Foreskin melanocyte (primary cell): ENCODE measurements at places on chromosomes 1 and 21.

- no peak for DNase-seq
Observed at GRCh38 chr1:244640917-244641316, 12.0 kb upstream of the DESI2 start.

- no peak for DNase-seq
Observed at GRCh38 chr1:119448127-119448511, 33.2 kb downstream of the HSD3B2 start.

DNA sequence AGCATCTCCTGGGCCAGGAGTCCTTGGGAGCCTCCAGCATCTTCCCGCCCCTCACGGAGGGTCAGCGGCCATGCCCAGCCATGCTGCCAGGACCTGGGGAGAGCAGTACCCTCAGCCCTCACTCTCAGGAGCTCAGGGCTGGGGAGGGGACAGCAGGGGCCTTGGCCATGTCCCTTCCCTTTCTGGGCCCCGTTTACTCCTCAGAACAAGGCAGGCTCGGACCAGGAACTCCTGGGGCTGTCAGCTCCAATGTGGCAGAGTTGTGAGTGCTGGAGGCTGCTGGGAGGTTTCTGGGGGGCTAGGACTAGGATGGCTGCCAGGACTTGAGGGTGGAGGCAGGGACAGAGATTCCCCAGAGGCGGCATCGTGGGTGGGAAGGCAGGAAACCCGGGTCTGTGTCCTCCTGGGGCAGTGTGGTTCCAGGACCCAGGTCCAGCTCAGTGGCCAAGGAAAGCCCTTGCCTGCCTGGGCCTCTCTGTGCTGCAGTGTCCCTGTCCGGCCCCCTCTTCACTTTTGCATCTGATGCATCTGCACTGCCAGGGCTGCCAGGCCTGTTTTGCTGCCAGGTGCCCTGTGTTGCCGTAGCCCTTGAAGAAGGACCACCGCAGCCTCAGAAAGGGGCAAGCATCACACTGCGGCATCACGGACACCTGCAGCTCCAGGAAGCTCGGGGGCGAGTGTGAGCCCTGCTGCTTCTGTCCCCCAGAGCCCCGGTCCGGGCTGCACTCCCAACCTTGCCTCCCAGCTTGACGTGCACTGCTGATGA, 223.9 kb downstream of the CAMTA1 start:
- DNase-seq = no peak

- no peak for DNase-seq
Observed at GRCh38 chr1:180244840-180245239, 14.8 kb downstream of the LHX4 start.

GRCh38 chr21:33787431-33787830, 128.2 kb downstream of the ATP5PO start:
- DNase-seq = no peak

- DNase-seq = peak; percentile 44
Observed at GRCh38 chr1:149917571-149918144, at the start of gene SV2A. Gene SV2A, minus strand, starts transcription at chr1:149917844. Its CDS starts 4,004 bp downstream, at chr1:149913840.

DNA sequence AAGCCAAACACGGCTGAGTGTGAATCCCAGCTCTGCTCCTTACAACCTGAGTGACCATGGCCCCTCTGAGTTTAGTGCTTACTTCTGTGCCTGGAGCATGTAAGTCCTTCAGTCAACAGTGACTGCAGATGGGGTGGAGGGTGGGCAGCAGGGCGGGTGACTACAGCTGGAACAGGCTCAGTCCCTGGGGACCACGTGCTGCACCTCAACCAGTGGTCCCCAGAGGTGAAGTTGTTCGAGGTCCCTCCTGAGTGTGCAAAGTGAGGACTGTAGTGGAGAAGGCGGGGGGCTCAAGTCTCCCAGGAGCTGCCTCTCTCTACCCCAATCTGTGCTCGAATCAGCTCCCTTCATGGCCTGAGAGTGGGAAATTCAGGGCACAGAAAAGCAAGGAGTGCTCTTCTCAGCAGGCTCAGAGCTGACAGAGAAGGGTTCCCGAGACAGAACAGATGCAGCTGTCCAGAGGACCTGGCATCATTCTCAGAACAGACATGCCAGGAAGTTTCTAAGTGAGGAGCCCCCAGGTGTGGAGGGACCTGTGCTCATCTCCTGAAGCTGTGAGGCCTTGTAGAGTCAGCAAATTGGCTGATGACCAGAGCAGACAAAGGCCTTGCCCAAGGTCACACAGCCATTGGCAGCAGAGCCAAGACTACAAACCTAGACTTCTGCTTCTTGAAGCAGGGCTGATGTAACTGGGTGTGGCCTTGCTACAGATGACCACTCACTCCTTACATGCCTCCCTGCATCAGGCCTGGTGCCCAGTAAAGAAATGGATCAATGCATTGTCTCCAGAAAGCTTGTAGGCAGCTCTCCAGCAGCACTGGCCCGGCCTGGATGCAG, 61.7 kb upstream of the EDN2 start:
- no peak for DNase-seq

DNA sequence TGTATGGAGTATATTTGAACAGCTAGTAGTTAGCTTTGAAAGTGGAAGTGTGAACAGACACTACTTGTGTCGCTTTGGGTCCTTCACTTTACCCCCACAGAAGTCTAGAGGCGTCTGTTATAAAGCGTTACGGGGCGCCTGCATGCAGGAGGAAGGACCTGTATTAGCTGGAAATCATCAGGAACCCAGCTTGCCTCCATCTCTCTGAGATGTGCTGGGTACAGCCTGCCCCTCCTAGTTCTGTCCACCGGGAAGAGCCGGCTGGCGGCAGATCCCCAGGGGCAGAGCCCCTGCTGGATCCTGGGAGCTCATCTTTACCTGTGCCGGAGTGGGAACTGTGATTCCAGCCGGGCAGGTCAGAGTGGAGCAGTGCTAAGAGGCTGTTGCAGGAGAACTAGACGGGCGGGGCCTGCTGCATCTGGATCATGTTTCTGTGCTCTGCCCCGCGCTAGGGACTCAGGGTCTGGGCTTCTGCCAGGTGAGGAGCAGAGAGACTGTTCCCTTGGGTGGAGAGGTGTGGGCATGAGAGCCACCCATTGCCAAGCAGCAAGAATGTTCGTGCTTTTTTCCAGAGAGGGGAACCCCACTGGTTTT, 22.3 kb upstream of the SPSB1 start:
- no peak for DNase-seq

DNA sequence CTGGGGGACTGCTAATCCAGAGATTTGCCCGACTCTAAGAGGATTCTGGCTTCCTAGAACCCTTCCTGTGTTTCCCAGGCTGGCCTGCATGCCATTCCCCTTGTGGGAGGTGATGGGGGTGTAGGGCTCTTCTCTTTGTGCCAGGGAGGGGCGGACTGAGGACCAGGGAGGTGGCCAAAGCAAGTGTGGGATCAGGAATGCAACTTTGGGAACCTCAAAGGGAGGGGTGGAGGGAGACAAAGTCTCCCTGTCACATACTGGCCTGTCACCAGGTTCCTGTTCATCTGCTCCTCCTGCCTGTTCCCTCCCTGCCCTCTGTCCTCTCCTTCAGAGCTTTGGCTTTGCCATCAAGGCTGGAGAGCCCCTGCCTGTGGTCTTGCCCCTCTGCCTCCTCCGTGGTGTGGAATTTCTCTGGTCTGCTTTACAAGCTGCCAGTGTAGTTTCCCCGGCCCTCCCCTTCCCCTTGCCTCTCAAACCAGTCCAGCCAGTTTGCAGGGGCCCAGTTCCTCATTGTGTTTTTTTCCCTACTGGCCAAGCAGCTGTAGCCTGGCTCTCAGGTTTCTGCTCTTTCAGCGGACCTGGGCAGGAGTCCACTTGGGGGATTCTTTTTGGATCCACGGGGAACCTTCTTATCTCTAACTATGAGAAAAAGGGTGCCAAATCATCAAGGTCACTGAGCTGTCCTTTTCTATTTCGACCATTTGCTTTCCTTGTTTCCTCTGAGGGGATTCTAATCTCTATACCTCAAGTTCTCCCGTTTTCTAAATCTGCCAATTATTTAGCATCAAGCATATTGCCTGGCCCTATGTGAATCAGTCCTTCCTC, 1.8 kb downstream of the CGN start:
- DNase-seq = no peak

GRCh38 chr1:72100771-72101170, 181.6 kb downstream of the NEGR1 start:
- no peak for DNase-seq

DNA sequence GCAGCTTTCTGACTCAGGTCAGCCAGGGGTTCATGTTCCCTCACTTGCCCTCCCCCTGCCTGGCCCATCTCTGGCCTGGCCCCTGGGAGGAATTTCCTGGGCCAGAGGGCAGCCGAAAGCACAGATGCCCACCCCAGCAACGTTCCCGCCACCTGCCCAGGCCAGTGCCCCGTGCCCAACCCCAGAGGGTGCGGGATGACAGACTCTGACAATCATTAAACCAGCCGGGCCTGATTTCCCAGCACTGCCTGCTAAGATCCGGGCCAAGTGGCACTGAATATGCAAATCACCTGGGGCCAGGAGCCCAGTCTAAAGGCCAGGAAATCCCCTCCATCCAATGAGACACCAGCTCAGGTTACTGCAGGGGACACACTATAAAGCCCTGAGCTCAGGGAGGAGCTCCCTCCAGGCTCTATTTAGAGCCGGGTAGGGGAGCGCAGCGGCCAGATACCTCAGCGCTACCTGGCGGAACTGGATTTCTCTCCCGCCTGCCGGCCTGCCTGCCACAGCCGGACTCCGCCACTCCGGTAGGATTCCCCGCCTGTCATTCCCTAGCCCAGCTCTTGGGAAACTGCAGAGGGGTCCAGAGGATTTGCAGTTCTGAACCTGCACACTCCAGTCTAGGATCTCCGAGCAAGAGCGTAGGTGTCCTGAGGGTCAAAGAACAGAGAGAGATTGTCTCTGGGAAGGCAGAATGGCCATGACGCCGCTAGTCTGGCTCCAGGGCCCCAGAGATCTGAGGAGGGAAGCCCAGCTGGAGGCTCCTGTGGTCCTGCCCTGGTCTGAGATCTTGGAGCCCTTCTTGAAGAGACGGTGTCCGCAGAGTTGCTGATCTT, at the start of gene ELF3:
Gene ELF3, plus strand, starts transcription at position 408 of the 836 bp plus-strand sequence. CDS start 550 bp downstream, outside the sequence.
- no peak for DNase-seq

DNA sequence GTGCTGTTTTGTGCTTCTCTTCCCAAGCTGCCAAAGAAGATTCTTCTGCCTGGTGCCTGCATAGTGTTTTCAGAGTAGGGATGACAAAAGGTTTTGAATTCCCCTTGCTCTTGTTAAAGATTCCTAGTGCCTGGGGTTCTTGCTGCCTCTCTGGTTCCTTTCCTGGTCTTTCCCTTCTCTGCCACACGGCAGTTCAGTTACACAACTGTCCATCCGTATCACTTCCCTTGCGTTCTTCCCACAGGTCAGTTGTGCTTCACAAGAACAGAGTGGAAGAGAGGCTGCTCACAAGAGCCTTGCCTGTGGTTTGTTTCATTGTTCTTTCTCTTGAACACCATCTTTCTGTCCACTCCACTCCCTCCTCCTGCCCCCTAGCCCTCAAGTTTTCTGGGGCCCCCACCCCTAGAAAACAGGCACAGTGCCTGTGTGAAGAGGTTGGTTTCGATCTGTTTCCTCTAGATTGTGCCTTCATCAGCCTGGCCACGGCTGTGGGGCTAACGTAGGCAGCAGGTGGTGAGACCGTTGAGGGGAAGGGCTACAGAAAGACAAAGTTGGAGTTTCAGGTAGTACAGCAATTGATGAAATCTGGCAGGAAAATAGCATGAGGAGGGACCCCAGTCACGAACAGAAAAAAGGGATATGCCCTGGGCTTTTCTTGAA, 5.8 kb downstream of the VASH2 start:
- no peak for DNase-seq

- no peak for DNase-seq
Observed at GRCh38 chr1:48250572-48250971, 28.1 kb downstream of the SLC5A9 start.

DNA sequence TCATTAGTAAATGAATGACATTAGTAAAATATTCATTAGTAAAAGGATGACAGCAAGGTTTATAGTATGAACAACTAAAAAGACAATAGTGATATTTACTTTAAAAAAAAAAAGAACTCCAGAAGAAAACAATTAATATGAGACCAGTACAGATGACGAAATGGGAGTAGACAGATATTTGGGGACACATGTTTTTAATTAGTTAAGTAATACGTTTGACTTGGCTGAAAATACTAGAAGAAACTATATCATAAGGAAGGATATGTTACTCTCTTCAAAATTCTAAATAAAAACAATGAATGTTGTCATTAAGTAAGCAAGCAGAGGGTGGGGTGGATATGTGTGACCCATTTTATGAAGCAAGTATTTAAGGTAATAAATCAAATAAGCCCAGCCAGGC, 61.9 kb downstream of the GPATCH2 start:
- no peak for DNase-seq

DNA sequence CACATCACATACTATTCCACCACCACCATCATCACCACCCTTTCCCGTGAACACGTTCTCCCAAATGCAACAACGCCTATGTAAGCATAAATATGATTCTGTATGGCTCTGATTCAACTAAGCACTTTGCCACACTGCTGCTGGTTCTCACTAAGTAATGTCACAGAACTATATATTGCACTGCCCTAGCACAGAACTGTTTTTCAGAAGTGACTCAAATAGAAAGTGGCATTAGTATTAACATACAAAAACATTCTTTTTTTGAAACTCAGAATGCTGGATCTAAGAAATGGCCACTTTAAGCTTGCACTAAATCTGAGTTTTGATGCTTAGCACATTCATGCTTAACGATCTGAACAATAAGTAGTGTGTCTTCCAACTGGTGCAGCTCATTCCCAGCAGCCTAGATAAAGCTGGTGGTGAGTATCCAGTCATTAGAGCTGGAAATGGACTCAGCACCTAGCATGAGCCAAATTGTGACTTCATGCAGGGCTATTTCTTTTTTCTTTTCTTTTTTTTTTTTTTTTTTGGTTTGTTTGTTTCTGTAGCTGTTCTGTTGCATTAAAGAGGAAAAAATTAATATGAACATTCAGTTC, 46.2 kb upstream of the ZC3H11B start:
- DNase-seq = no peak

DNA sequence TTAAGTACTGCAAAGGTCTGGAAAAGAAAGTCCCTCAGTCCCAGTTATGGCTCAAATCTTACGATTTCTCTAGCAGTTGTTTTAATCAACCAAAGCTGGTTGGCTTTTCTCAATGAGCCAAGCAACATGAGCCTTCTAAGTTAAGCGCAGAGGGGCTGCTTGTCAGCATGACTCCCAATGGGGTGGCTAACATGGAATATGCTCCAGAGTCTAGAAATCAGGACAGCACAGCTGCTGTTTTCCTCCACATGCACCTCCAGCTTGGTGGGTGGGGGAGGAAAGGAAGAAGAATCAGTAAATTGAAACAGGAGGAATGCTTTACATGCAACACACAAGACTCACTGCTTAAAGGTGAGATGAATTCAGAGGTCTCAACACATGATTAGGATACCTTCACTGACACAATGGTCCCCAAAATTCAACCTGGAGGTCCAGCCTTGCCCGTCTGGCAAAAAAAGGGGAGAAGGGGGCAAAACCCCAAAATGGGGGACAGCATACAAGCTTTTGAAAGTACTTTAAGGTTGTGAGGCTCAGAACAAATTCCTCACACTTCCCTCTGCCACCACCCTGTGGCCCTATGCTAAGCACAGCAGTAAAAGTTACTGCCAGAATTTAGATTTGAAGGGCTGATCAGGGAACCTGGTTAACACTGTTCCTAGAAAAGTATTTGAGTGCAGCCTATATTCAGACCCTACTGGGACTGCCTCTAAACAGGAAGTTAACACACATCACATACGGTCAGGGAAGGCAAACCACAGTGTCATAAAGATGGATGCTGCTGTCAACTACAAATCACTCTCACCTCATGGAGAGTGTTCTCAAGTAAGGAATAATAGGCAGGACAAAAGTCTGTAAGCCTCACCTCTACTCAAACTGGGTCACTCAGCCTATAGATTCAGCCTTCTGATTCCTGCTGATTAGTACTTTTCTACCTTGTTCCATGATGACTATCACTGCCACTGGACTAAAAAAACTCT, 2.6 kb downstream of the GATAD2B start:
- DNase-seq = no peak

- no peak for DNase-seq
Observed at GRCh38 chr1:98045767-98046641, 125.2 kb upstream of the DPYD start.
